ENCODE measurements at places on chromosomes 7 and 10. TPM values are rescaled to one million over a fixed set of nuclear protein-coding genes. Genes with fewer than 3 reads are reported as not detected.

SYPL1 gene
- total RNA-seq, result 33.7 TPM

CHN2 gene
- total RNA-seq, result 5.3 TPM

DNA sequence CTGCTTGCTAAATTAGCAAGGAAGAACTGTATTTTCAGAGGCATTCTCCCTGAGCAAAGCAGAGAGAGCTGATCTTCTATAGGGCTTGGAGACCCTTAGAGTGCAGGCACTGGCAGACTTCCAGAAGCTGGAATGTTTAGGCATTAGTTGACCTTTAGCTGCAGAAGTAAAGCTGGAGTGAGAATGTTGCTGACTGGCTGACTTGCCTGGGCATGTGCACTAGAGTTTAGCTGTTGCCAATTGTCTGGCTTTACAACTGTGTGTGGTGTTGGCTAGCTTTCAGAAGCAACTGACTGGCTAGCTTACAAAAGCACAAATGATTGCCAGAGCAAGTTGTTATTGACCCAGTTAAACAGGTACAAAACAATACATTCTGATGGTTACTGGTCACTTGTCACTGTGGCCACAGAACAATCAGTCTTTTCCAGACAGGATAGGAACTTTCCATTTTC lies 25.1 kb downstream of the FAM13C start:
- DNase-seq, result no peak

DNA sequence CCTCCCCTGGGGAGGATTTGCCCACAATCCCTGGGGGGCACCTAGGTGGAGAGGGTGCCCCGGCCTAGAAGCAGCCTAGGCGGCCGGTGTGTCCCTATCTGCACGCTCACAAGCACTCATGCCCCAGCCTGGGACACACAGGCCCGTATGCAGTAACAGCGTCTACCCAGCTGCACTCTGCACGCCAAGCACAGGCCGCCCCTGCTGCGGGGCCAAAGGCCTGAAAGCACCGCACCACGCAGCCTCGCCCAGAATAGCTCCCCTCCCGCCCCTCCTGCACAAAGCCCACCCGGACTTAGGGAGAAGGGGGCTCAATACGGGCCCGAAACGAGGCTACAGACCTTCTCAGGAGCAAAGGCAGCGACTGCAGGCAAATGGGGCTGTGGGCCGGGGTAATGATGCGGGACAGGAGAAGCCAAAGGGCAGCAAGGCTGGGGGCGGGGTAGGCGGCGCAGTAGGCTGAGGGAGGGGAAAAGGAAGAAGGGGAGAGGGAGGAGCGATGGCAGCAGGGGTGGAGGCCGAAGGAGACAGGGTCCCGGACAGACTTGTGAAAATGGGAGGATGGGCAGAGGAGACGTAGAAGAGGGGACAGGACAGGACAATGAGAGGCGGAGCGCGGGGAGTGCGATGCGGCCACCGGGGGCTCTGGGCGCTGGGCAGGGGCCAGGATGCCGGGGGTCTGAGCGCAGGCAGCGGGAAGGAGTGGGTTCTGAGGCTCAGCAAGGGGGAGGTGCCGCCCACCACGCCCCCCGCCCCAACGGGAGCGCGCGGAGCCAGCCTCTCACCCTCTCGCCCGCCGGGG lies 544 bp downstream of the GPRIN2 start:
- peak; percentile 50 for DNase-seq

DNA sequence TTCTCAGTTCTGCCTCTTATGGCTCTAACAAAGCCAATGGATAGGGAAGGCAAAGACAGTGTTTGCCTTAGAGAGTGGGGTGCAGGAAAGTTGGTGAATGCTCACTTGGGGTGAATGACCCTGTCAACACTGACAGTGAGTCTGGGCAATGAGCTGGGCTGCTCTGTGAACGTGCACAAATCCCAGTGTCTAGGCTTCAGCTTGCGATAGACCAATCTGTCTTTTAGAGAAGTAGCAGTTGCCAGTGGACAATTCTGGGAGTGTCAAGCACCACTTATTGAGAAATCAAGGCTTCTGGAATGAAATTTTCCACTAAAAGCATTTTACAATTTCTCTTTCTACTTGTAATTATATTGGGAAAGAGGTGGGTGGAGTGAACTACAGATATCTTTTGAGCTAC lies 141.4 kb downstream of the HERPUD2 start:
- no peak for DNase-seq

All from CD8-positive, alpha-beta memory T cell (primary cell).